Brain pericyte (primary cell): ENCODE measurements at places on chromosomes 13 and 19.

- DNase-seq = no peak
Measured at GRCh38 chr13:113119822-113120189, 2.8 kb upstream of the F10 start.

GRCh38 chr13:33188093-33188882 is 97.3 kb downstream of the STARD13 start:
- no peak for DNase-seq

GRCh38 chr19:3893509-3894179 is 13.2 kb downstream of the ATCAY start:
- no peak for DNase-seq

DNA sequence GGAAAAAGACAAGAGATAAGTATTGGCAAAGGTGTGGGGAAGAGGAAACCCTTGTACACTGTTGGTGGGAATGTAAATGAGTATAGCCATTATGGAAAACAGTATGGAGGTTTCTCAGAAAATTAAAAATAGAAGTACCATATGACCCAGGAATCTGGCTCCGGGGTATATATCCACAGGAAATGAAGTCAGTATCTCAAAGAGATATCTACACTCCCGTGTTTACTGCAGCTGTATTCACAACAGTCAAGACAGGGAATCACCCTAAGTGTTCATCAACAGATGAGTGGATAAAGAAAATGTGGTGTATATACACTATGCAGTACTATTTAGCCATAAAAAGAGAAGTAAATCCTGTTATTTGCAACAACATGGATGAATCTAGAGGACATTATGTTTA is 13.5 kb downstream of the KCTD12 start:
- DNase-seq = no peak
